ENCODE measurements at places on chromosomes 12 and 14.
A peak's percentile ranks its signal among the peaks of the same experiment; 100 is the strongest.

DNA sequence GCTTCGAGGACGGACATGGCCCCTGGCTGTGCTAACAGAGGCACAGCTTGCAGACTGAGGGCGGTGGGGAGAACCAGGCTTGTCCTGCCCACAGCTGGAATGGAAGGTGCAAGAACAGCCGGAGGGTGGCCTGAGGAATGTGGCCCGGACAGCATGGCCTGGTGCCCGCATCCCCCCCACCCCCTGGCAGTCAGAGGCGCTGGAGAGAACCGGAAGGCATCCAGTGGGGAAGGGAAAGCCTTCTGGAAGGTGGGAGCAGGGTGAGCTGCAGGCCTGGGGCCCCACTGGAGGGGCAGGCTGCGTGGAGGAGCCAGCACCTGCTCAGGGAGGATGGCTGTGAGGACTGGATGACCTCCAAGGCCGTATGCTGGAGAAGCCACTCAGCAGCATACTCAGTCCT is 8.1 kb upstream of the CYP46A1 start:
- peak; percentile 61 for DNase-seq

DNA sequence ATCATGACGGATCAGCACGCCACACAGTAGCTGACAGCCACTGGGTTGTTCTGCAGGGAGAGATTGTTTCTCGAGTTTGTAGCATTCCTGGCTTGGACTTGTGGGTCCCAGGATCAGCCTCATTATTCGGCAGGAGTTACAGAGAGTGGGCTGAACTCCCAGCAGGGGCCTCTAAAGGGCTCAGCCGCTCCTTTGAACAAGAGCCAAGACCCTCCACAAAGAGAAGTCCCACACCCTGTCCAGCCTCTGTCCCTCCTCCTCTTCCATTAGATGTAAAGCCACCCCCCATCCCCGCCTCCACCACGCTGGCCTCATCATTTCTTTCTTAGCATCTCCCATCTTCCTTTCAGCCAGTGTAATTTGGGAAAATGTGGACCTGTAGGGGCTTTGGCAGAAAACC is 96.7 kb upstream of the HSPB8 start:
- DNase-seq: no peak

DNA sequence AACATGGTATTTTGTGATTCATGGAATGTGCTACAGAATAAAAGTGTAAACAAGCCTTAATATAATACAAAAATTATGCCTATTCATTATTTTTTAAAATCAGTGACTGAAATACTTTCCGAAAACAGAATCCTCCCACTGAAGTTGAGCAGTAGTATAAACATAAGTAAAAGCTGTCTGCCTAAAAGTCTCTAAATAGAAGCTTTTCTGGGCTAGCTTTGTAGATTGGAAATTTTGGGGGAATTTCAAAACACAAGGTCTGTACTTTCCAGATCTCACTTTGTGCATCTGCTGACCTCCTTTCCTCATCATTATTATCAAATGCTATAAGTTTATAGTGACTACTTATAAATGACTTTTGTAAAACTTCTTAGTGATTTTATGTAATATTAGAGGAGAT is 80.4 kb upstream of the TRHDE start:
- no peak for DNase-seq

DNA sequence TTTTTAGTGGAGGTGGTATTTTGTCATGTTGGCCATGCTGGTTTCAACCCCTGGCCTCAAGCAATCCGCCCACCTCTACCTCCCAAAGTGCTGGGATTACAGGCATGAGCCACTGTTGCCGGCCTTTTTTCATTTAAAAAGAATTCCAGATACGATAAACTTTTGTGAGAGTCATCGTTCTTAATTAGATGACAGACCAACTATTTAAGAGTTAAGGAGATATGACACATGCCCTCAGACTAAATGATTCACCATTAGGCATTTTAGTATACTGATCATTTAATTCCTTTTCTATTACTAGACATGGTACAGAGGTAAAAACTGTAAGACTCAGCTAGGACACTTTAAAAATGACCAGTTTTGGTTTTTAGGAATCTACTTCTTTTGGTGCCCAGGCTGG is 2.4 kb downstream of the ANKRD13A start:
- DNase-seq: no peak

DNA sequence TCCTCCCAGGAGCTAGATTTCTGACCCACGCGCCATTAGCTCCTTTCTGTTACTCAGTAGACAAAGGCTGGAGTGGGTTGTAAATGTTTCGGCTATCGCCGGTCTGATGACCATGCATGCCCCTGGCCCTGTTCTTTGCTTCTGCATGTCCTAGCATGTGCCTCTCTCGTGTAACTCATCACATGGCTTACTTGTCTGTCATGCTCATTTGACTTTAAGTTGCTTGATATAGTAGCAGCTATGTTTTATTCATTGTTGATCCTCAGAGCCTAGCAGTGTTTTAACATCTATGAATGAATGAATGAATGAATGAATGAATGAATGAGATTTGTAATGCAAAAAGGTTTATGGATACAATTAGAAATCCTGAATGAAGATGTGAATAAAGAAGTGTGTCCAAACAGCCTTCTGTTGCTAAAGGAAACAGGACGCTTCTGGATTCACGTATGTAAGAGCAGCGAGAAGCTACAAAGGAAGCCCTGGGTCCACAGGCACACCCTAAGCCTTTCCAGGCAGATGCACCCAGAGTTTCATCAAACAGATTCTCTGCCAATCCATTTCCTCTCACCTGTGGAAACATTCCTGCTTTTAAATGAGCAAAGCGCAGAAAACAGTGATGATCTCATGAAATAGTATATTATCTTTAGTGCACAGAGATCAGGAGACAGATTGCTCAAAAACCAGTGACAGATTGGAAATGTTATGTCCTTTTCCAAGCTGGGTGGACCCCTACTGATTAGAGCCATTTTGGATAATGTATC is 3.4 kb downstream of the GSG1 start:
- no peak for DNase-seq

GRCh38 chr12:2939191-2939590 is 20.0 kb upstream of the TEAD4 start:
- DNase-seq: no peak

DNA sequence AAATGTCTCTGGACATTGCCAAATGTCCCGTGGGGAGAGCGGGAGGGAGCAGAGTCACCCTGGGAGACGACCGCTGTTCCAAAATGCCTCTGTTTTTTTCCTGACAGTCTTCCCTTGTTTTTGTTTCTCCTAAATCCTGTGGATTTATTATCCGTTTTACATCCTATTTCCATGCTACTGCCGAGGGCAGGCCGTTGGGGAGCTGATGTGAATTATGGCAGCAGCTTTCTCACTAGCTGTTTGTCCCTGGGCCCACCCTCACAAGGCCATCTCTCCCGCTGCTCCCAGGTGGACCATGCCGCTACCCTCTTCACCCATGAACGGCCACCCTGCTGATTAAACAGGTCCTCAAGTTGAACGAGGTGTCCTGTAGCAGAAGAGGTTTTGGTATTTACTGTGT is 55.2 kb downstream of the FBXL14 start:
- no peak for DNase-seq

GRCh38 chr14:71320734-71321573 is 413.7 kb downstream of the PCNX1 start:
- DNase-seq: peak; percentile 85

DNA sequence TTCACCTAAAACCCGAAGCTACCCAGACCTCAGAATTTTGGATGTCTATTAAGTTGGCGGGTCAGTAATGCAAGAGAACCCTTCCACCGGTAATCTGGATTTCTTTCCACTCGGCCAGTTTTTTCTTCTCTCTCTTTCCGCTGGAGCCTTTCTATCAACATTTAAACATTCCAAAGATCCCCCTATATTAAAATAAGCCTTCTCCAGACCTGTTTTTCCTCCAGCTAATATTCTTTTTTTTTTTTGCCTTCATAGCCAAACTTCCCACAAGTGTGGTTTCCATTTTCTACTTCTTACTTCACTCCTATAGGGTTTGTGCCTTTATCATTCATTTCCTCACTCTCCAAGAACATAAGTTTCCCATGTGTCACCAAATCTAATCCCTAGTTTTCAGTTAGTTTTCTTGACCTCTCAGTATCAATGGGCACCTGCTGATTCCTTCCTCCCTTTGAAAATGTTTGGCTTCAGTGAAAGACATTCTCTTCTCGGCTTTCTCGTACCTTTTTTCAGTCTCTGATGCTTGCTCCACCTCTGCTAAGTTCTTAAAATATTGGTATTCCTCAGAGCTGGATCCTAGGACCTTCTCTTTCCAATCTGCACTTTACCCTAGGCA is 583 bp upstream of the SDR39U1 start:
- no peak for DNase-seq

GRCh38 chr12:41459111-41459905 is 271.2 kb downstream of the PDZRN4 start:
- DNase-seq: no peak

DNA sequence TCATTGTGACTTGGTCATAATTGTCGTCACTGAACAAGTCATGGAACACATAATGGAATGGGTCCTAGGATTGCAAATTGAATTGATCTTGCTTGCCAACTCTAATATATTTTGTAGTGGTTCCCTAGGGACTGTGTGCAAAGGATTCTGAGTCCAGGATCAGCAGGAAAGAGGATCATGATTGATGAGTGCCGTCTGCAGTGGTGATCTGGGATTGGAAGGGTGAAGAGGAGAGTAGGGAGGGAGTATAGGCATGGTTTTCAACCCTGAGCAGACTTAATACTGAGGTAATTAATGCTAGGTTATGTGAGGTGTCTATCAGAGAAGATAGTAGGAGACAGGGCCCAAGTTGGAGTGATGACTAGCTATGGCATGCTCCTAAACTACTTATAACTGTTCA is 168.9 kb downstream of the ESR2 start:
- no peak for DNase-seq

- no peak for DNase-seq
Measured at GRCh38 chr14:60775296-60775695, 40.7 kb downstream of the MNAT1 start.

- no peak for DNase-seq
Measured at GRCh38 chr12:3069714-3070113, 7.5 kb upstream of the TSPAN9 start.

DNA sequence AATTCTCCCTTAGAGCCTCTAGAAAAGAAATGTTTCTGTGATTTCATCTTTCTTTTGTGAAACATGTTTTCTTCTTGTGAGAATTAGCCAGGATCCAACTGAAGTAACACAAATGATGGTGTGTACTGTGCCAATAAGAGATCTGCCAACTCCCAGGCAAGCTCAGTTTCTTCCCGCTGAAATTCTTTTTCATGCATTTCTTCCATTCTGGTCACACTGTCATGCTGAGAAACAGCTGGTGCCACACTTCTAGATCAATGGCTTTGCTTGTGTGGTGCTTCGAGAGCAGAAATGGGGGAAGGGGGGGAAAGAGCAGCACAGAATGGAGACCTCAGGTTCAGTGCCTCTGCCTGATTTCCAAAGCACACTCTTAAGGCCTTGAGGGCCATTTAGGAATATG is 41.4 kb upstream of the FGF6 start:
- peak; percentile 6 for DNase-seq

GRCh38 chr12:63005382-63005781 is 70.4 kb upstream of the PPM1H start:
- no peak for DNase-seq

DNA sequence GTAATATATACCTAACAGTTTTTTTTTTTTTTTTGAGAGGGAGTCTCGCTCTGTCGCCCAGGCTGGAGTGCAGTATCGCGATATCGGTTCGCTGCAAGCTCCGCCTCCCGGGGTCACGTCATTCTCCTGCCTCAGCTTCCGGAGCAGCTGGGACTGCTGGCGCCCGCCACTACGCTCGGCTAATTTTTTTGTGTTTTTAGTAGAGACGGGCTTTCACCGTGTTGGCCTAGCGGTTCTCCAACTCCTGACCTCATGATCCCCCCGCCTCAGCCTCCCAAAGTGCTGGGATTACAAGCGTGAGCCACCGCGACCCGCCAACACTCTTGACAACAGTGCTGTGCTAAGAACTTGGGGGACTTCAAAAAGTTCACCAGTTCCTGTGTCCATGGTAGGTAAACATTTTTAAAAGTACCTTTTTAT is 63.5 kb downstream of the FOXG1 start:
- no peak for DNase-seq

DNA sequence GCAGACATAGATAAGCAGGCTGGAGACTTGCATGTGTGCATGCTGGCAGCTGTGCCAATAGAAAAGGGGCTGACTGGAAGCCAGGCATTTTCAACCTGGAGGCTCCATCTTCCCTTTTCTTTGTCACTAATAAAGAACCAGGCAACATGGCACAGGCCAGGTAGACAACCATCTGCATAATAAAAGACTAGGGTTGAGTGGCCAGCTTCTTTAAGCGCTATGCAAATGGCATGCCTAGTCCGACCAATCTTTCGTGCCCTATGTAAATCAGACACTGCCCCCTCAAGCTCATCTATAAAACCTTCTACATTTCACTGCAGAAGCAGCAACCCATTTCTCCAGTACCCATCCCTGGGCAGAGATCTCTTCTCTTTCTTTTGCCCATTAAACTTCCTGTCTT is 4.6 kb upstream of the KLRC1 start:
- DNase-seq: peak; percentile 4

- DNase-seq: peak; percentile 27
Measured at GRCh38 chr14:32078023-32078857, 1.1 kb downstream of the ARHGAP5 start.

GRCh38 chr14:26427097-26427496 is 170.7 kb downstream of the NOVA1 start:
- DNase-seq: no peak

DNA sequence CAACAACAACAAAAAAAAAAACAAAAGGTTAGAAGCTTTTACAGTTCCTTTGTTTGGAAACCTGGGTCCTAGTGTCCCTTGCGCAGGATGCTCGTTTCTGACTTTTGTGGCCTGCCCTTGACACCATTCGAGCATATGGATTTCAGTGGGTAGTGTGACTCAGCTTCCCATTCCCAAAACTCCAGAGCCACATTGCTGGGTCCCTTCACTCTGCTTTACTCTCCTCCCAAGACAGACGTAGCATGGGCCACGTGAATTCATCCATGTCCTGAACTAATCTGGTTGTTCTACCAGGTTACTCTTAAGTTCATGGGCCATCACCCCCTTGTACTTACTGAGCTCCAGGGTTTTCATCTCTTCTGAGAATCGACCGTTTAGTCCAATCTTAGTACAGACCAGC is 68.0 kb upstream of the MAX start:
- DNase-seq: no peak

- DNase-seq: peak; percentile 77
Measured at GRCh38 chr14:77375973-77376770, 722 bp downstream of the TMED8 start.

DNA sequence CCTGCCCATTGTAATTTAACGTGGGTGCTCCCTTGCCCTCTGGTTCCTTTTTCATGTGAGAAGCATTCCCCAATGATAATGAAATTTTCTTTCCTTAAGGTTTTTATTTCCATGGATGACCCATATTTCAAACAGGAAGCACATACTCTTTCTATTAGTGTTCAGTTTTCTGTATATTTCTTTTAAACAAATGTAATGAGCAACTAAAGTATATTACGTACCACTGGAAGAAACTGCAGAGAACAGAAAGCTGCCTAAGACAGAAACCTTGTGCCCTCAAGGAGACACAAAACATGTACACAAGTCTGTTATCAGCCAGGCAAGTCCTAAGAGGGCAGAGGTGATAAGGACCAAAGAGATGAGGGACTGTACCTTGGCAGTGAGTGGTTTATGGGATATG is 414.9 kb downstream of the ETNK1 start:
- no peak for DNase-seq
